ENCODE measurements at places on chromosomes 3 and 15.

GRCh38 chr3:87856126-87856525 is 202.7 kb downstream of the CGGBP1 start:
- DNase-seq, result no peak

DNA sequence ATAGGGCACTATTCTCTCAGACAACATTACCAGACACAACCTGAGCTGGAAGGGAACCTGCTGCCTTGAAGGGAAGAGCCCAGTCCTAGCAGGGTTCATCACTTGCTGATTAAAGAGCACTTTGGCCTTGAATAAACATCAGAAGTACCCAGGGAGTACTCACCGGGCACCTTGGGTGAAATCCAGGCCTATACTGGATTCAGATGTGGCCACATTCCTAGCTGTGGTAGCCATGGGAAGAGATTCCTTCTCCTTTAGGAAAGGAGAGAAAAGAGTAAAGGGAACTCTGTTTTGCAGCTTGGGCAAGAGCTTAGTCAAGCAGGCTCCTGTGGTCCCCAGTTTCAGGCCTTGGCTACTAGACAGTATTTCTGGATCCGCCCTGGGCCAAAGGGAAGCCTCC is 195.0 kb downstream of the SPATA16 start:
- no peak for DNase-seq

DNA sequence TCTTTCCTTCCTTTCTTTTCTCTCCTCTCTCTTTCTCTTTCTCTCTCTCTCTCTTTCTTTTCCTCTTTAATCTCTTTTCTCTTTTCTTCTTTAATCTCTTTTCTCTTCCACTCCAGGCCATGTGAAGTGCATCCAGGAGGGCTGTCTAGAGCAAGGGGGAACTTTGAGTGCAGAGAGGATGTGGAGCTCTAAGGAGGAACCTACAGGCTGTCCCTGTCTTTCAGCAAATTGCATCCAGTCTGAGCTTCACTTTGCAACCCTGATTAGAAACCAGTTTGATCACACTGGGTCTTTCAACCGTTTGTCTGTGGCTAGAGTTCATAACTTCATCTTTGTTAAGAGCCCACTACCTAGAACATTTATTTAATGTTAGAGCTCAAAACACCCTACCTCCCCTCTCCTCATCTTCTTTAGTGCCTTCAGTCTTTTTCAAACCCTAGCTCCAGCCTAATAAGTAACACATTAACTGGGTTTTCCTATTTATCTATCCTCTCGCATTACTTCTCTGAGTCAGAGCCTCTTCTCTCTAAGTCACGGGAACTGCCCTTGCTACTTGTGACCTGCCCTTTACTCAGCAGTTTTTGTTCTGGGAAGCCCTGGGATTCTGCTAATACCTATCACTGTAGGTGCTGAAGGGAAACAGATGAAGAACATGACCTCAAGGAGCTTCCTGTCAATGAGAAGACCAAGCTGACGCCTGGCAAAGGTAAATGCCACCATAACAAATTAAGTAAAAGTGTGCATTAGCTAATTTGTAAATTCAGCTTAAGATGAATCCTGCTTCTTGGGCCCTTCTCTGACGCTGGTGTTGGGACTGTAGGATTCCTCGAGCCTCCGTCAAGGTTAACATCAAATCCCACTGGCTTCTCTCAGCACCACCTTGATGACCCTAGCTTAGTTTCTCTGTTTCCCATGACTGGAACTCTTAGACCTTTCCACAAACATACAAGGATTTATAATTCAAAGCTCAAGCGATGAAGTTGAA is at the start of gene GCNT3:
TSS of gene GCNT3 (plus strand) at position 508 of the 985 bp plus-strand sequence. CDS start 6,456 bp downstream, outside the sequence.
- DNase-seq, result no peak

GRCh38 chr3:67018105-67018788 is 20.1 kb downstream of the KBTBD8 start:
- DNase-seq, result peak; percentile 45

- DNase-seq, result no peak
Observed at GRCh38 chr15:74257105-74257504, 21.0 kb downstream of the CCDC33 start.

DNA sequence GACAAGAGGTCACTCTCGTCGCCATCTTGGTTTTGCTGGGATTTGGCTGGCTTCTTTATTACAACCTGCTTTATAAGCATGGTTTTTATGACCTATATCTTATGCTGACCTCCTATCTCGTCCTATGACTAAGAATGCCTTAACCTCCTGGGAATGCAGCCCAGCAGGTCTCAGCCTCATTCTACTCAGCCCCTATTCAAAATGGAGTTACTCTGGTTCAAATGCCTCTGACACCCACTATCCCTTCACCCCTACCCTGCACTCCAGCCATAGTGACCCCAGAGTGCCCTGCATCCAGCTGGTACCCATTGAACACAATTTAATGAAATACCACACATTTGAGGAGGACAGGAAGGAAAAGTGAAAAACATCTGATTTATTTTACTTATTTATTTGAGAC is 23.4 kb downstream of the METTL6 start:
- DNase-seq, result no peak

DNA sequence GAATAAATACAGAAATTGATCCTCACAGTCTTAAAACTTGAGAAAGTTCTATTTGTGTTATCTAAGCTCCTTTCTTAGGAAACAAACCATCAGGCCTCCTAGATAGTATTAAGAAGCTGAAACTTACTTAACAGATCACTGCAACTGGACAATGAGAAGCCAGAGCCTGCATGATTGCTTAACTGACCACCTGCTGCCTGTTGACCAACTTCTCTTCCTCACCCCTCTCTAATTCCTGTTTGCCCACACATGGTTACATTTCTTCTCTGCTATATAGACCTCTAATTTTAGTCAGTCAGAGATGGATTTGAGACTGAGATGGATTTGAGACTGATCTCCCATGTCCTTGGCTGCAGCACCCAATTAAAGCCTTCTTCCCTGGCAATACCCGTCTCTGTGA is 13.5 kb downstream of the CCPG1 start:
- no peak for DNase-seq

- no peak for DNase-seq
Observed at GRCh38 chr3:123755501-123755900, 128.6 kb downstream of the MYLK start.

- DNase-seq, result no peak
Observed at GRCh38 chr3:3589715-3590130, 209.5 kb upstream of the LRRN1 start.

GRCh38 chr3:122961146-122961545 is 66.4 kb downstream of the SEMA5B start:
- DNase-seq, result no peak

- DNase-seq, result no peak
Observed at GRCh38 chr3:134104031-134104430, 74.3 kb upstream of the SLCO2A1 start.

GRCh38 chr15:48992545-48992944 is 28.8 kb upstream of the SHC4 start:
- DNase-seq, result no peak

GRCh38 chr3:119368298-119368697 is 74.1 kb downstream of the ARHGAP31 start:
- no peak for DNase-seq

DNA sequence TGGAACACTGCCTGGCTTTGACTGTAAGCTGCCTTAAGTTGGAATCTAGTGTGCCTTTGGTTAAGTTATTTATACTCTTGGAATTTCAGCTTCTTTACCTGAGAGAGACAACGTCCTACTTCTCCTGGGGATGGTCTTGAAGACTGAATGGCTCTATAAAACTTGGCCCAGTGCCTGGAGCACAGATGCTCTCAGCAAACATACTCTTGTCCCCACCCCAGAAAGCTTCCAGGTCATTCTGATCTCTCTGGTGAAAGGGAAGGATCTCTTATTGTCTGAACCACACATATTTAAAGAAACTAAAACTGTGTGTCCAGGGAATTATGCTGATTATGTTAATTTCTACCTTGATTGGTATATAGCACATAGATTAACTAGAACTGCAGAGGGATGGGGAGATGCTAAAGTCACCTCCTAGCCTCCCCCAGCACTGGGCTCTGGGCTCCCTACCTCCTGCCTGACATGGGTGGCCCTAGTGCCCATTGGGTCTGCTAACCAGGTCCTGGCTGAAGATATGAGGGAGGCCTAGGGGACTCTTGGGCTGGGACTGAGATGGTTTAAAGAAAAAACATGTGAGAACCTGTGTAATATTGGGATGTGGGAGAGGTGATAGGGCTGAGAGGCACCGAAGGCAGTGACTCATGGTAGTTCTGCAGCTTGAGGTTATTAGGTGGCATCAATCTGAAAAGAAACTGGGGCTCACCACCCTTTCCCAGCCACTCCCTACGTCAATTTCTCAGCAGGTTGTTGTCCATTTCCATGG is 171.0 kb downstream of the RPLP1 start:
- DNase-seq, result no peak

DNA sequence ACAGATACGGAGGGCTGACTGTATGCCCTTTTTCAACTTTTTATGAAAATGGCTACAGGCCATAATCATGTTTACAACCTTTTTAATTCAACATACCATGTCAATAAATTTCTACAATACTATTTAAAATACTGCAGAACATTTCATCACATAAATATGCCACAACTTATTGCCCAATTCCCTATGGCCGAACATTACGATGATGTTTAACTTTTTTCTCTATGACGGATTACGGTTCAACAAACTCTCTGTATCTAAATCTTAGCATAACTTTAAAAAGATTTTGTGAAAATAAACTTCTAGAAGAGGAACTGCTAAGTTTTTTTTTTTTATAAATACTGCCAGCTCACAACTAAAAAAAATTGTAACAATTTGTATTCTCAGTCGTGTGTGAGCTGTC is 220.4 kb downstream of the OSBPL10 start:
- no peak for DNase-seq

- DNase-seq, result no peak
Observed at GRCh38 chr3:25257026-25257425, 171.0 kb upstream of the RARB start.

- DNase-seq, result no peak
Observed at GRCh38 chr15:88841236-88841635, 38.0 kb downstream of the ACAN start.

DNA sequence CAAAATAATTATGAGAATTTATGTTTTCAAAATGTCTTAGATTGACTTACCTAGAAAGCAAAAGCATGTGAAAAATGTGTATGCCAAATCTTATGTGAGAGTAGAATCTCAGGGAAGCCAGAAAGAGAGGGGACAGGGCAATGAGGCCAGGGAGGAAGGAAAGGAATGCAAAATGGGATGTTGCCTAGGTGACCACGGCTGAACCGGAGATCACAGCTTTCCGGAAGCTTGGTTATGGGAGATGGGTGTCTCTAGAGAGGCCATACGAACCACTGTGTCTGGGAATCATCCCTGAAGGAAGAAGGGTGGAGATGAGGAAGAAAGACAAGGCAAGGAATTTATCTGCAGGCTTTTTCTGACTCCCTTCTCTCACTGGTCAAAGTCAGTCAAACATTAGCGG is 76.0 kb downstream of the SUCLG2 start:
- DNase-seq, result no peak

DNA sequence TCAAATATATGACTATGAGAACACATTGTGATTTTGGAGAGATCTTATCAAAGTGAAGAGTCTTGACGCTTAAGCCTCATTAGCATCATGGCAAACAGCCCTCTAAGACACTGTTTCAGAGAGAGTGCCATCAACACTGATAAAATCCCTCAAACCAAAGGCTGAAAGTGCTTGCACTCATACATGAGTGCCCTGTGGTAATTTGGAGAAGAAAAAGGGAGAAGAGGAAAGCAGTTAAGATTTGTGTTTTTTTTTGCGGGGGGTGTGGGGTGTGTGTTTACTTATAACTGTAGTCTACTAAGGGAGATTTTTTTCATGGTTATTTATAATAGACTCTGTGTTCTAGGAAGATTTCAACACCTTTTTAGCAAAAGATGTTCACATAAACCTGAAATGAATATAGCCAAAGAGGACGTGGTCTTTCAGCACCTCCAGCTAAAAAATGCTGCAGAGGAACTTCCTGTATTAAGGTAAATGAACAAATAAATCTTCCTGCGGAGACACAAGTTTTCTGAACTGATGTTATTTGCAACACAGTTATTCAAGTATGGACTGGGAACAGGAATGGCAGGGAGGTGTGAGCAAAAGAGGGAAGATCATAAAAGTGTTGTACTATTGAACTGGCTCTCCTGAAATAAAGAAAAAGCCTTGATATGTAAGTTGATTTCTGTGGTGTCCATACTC is 81.9 kb upstream of the TGFBR2 start:
- DNase-seq, result peak; percentile 73

- no peak for DNase-seq
Observed at GRCh38 chr15:61634837-61635236, 405.7 kb upstream of the RORA start.

GRCh38 chr3:112464264-112464663 is 35.0 kb downstream of the BTLA start:
- DNase-seq, result no peak

DNA sequence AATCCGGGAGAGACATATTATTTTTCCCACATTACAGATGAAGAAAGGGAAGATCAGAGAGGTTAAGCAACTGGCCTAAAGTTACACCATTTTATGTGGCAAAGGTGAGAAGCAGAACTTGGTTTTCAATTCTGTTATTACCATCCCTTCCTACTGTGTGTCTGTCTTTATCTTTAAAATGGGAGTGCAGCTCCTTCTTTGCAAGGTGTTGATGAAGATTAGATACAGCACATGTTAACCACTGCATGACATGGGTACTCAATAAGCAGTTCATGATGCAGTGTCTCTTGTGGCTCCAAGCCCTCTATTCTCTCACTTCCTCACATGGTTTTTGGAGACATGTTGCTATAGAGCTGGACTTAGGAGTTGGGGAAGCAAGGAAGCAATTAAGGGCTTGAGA is 23.1 kb upstream of the TBC1D21 start:
- no peak for DNase-seq

DNA sequence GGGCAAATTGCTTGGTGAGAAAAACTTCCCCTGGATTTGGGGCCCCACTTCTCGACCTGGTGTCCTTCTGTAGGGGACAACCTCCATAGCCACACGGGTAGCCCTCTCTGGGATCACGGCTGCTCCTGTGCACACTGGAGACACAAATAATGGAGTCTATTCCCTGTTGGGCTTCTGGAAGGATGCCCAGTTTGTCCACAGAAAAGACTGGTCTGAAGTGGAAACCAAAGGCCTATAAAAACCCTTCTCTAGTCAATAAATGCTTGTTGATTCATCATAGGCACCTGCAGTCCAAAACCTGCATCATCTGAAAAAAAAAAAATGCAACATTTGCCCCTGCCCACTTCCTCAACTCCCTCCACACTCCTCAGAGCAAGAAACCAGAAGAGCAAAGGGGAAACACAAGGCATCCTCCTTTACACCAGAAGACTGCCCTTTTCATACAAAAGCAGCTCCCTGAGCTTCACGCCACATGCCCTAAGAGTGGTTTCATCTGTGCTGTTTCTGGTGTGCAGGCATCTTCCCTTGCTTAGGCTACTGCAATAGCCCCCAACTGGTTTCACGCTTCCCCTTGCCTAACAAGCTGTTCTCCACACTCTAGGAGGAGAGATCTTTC is 36.3 kb downstream of the SRGAP3 start:
- DNase-seq, result no peak

DNA sequence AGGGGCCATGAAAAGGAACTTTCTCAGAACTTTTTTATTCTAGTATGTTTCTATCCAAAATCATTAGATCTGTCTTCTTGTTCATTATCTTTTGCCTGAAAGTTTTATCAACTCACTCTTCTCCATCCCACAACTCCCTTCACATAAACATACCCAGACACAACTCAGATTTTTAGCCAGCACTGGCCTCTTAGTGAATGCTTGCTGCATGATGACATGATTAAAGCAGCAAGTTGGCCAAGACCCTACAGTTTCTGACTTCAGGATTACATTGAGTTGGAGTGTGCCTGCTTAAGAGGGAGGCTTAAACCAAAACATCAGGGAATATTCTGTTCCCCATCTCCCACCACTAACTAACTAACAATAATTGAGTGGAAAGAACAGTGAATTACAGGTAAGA is 38.1 kb downstream of the PLSCR2 start:
- DNase-seq, result no peak

All from T-helper 2 cell (primary cell).